Panc1 (cell line): ENCODE measurements at places on chromosomes 2 and 18.

DNA sequence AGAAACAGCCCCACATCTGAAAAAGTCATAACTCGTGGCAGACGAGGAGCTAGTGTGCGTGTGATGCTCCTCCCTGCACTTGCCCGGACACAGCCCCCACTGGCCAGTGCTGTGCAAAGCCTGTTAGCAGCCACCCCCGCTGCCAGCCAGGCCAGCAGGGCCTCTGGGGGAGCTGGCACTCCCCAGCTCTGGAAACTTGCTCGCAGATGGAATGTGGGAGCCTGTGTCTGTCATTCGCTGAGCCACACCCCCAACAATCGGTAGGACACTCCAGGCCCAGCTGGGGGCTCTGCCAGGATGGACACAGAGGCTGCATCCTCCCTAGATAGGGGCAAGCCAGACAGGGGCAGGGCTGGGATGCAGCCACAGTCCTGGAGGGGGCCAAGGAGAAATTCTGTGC, 62.4 kb upstream of the ATG16L1 start:
- no peak for DNase-seq

DNA sequence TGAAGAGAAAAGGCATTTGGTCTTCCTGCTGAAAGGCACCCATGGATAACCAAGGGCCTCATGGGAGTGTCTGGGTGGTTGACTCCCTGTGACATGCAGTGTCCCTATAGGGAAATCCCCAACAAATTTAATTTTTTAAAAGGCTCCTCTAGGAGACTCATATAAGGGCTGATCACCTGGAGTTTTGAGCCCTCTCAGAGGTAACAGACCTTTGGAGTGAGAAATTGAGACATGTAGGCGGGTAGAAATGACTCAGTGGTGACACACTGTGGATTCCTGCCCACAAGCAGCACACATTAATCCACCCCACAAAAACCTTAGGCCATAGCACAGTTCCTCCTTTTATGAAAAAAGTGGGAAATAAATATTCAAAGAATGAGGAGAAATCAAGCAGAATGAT, 557.0 kb upstream of the CNTNAP5 start:
- DNase-seq, result no peak

GRCh38 chr2:17892770-17893534, 14.5 kb downstream of the KCNS3 start:
- no peak for DNase-seq

DNA sequence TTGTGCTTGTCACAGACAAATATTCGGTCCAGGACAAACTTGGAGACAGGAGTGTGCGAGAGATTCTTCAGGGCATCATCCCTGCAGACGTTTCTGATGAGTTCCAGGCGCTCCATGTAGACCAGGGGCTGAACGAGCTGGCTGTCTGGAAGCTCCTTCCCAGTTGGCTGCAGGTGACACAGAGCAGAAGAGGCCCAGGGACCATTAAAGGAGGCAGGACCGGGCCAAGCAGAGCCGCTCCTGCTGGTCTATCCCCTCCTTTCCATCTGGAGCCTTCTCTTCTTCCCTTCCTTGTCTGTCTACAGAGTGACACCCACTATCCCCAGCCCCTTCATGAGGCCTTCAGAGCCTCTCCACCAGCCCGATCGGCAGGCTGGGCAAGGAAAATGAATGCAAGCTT, 19.5 kb downstream of the CHST10 start:
- DNase-seq, result no peak

DNA sequence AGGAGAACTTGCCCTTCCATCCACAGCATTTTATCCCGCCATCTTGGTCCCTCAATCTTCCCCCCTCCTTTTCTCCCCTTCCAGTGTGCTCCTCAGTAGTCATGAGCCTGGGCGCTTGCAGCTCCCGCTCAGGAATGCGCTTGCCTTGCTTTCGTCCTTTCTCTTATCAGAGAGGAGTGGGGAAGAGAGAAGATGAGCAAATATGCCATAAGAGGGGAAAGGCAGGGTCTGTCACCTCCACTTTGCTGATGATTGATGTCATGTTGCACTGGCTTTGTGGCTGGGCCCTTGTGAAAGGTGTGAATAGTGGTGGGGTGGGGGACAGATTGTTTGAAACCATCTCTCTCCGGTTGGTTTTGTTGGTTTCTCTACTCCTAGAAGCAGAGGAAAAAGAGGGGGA, 569.3 kb downstream of the TNS1 start:
- DNase-seq, result no peak

GRCh38 chr2:57022496-57022895, 838.7 kb downstream of the CCDC85A start:
- DNase-seq, result no peak

DNA sequence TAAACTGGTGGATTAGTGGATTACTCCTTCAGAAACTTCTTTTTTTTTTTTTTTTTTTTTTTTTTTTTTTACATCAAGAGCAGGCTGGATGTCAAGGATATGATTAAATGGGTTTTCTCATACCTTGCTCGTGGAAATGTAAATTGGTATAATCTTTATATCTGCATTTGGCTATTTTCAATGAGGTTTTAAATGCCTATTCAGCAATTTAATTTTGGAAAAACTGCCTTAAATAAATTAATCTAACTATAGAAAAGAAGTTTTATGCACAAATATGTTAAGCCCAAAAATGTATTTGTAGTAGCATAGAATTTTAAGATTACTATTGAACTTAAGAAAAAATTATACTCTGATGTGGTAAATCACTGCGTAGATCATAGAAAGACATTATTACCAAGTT, 11.4 kb upstream of the GAREM1 start:
- no peak for DNase-seq

DNA sequence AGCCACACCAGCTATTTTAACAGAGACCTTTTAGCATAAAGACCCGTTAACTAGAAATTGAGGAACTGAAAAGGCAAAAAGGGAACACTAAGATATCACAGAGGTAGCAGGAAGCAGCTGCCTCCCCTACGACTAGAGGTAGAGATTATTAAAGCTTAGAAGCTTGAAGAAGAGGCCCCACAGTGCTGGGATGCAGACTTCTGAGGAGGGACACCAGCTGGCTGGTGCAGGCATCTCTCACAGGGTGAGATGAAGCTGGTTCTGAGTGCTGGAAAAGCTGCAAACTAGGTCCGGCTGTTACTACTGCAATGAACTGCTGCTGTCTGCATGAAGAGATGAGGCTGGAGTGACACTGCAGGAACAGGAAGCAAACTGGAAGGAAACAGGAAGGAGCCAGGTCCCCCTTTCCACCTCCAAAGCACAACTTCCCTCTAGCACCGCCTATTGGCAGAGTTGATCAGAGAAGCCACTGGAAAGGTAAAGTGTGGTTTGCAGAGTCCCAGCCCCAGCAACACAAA, 61.2 kb upstream of the MRPS9 start:
- no peak for DNase-seq

DNA sequence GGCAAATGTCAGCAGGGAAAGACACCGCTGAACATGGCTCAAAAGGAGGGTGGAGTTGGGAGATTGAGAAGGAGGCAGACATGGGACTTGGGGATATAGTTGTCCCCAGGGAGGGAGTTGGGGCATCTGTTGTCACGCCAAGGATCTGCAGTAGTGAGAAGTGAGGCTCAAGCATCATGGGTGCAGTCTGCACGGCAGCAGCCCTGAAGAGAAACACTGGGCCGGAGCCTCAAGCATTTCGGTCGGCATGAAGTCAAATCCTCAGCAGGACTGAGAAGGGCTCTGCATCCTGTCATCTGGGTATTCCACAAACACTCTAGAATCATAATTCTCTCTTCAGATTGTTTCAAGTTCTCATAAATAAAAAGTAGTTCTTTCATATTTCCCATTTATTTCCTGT, 132.7 kb upstream of the DAPL1 start:
- DNase-seq, result no peak

GRCh38 chr18:3665780-3666525, 216.0 kb downstream of the TGIF1 start:
- peak; percentile 87 for DNase-seq

- no peak for DNase-seq
Measured at GRCh38 chr2:216343221-216343980, 28.9 kb downstream of the MARCHF4 start.
